ENCODE measurements at places on chromosomes 3 and 15.

- no peak for DNase-seq
Observed at GRCh38 chr15:90388462-90389380, 679 bp downstream of the IQGAP1 start.

DNA sequence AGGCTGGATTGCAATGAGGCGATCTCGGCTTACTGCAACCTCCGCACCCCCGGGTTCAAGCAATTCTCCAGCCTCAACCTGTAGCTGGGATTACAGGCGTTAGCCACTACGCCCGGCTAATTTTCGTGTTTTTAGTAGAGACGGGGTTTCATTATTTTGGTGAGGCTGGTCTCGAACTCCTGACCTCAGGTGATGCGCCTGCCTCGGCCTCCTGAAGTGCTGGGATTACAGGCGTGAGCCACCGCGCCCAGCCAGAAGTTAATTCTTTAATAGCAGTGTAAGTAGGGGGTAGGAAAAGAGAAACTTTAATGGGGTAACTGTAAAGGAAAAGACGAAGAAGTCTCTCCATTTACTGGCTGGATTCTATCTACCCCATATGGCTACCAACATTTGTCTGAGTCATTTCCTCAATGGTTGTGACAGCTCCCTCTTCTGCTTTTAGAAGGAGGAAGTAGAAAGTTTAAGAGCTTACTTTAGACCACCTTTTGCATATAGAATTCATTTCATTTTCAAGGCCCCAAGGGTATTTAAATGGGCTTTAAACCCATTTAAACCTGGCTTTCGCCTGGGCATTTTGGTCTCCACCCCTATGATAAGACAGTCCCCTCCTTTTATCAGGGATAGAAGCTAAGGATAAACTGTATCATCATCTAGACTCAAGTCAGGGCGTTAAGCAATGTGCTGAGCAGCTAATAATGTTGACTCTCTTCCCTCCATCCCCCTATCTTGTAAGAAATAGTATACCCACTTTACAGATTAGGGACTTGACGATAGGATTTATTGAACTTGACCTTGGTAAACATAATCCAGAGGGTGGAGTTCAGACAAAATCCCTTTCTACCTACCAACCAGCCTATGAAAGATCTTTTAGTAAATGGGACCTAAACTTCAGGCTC lies 1.1 kb upstream of the CDV3 start:
- DNase-seq, result no peak

GRCh38 chr15:70507772-70508371 lies 255.5 kb downstream of the UACA start:
- no peak for DNase-seq

GRCh38 chr15:78104119-78104479 lies 11.7 kb downstream of the SH2D7 start:
- DNase-seq, result no peak

DNA sequence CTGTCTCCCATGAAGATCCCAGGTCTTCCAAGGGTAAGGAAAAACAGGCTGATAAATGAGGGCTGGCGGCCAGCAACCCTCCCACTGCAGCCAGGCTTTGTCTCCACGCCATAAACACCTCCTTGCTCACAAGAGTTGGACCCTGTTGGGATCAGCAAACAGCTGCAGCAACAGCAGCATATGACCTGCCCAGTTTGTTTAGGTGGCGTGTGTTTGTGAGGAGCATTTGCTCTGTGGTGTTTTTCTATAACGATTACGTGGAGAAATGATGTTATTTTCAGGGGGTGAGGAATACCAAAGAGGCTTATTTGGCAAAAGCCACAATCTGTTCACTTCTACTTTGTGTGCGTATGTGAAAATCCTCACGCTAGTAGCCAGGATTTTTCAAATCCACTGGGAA lies 58.5 kb downstream of the RFTN1 start:
- DNase-seq, result no peak

DNA sequence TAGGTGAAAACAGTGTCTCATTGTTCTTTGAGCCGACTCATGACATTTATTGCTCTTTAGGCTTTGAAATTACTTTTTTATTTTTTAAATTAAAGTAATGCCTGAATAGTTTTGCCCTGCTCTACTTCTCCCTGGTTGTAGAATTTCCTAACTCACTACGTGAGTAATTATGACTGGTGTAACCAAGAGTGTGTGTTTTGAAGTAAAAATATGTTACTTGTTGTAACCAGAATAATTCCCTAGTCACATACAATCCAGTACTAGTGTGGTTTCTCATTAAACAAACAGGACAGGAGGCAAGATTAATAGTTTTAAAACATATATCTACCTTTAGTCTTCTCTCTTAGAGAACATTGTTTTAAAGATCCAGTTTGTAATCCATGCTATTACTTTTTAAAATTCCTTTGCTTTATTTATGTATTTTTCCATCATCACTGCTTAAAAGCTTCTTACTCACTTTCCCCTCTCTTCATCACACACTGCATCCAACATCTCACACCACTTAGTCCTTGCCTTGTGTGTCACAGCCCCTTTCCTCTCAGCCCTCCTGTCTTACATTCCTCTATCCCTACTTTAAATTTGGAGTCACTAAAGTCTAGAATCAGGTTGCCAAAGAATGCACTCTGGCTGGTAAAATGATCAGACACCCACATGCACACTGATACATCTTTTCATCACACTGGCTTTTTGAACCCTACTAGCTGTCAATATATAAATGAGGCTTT lies 219.7 kb downstream of the WNT5A start:
- DNase-seq, result no peak

- DNase-seq, result no peak
Observed at GRCh38 chr15:53843869-53844569, 84.6 kb upstream of the WDR72 start.

GRCh38 chr15:77901921-77902750 lies 175.4 kb downstream of the TBC1D2B start:
- DNase-seq, result no peak

DNA sequence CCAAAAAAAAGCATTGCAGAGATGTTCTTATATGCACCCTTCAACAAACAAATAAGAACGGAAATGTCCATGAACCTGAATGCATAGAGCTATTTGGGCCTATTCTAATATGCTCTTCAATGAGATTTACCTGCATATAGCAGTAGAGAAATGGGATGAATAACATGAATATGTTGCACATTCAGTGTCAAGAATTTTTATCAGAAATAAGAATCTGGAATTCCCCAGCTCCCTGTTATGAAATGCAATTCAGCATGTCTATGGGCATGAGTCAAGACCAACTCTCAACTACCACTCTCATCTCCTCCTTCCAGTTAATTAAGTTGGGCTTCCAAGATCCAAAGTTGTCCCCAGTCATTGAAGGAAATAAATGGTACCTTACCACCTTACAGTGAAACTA lies 133.7 kb upstream of the ALCAM start:
- no peak for DNase-seq

- DNase-seq, result no peak
Observed at GRCh38 chr3:186172353-186172752, 63.5 kb upstream of the ETV5 start.

- no peak for DNase-seq
Observed at GRCh38 chr15:64148581-64148980, 3.0 kb upstream of the SNX22 start.

DNA sequence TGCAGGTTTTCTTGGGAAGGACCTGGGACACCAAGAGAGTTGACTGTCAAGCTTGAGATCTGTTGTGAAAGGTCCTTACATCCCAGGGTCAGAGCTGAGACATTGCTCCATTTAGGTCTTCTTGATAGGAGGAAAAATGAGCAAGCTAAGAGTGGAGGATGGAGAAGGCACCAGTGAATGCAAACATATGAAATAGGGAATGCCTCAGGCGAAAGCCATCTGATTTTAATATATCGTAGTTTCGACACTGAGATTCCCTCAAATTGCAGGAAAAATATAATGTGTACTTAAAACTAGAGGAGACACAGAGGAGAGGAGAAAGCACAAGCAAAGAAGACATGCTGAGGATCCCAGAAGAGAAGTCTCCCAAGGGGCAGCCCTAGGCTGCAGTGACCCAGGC lies 85.5 kb downstream of the TM4SF4 start:
- DNase-seq, result no peak

DNA sequence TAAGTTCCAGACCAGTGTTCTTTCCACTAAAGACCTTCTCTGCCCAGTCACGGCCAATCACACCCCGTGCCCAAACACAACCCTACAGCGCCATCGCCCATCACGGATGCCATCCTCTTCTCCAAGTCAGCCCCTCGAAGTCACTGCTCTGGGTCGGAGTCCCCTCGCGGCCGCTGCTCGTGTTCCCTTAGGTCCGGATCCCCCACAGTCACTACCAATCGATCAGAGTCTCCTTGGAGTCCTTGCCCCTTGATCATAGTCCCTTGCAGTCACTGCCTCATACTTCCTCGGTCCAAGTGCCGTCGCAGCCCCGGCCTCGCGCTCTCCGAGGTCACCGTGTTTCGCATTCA lies 461 bp downstream of the PCYT1A start:
- no peak for DNase-seq

GRCh38 chr15:84914351-84914750 lies 29.9 kb downstream of the SLC28A1 start:
- DNase-seq, result no peak

- no peak for DNase-seq
Observed at GRCh38 chr3:178736300-178736699, 200.1 kb downstream of the KCNMB2 start.

DNA sequence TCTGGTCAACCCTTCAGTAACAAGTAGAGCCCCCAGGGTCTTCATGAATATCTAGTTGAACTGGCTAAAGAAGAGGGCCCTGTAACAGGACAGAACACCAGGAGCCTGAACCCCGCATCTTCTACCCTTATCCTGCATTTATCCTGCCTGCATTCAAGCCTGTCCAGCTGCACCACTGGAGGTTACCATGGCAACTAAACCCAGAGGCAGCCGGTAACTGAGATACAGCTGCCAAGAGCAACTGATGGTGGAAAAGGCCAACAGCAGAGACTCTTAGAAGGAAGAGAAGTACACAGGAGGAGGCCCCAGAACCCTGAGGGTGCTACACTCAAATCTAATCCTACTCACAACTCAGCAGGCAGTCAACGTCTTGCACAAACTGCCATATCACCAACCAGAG lies 3.7 kb upstream of the PRKAR2A start:
- no peak for DNase-seq

DNA sequence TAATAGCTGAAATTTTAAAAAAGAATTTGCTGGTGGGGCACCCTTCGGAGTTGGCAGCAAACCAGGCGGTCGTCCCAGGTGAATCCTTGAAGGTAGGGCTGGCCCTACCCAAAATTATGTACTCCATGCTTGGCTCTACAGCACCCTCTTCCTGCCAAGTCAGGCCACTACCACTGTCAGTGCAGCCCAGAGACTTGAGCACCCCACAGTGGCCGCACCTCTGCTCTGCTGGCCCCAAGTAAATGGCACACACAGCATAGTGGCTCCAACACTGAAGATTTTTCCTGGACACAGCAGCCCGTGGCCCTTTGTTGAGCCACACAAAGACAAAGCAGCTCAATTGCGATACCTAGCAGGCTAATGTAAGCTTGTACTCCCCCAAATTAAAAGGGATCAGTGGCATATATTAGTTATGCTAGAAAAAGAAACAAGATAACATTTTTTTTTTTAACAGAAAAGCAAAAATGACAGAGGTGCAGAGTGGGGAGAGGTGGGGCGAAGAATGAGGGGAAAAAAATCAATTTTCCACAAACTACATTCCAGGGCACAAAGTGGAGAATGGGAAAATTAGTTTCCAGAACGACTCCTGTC lies 250.5 kb downstream of the UACA start:
- no peak for DNase-seq

DNA sequence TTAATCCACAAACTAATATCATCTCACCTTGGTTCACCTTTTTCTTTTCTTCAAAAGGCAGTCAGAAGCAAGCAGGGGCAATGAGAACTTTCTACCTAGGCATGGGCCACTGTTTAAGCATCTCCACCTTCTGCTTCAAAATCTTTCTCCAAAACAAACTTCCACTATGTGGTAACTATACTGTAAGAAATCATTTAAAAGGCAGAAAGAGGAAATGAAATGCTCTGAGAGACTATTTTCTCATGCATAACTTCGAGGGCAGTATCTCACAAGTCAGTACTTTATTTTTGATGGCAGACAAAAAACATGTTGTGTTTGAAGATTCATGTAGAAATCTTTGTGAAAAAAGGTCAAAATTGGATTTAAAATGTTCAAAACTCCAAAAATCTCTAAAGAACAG lies 419.7 kb downstream of the ZBTB20 start:
- DNase-seq, result no peak

- no peak for DNase-seq
Observed at GRCh38 chr15:66897416-66897815, 168.0 kb upstream of the SMAD3 start.

- no peak for DNase-seq
Observed at GRCh38 chr15:67928666-67929065, 88.8 kb upstream of the RNU6-1 start.

GRCh38 chr15:31353931-31354330 lies 27.3 kb downstream of the KLF13 start:
- no peak for DNase-seq

DNA sequence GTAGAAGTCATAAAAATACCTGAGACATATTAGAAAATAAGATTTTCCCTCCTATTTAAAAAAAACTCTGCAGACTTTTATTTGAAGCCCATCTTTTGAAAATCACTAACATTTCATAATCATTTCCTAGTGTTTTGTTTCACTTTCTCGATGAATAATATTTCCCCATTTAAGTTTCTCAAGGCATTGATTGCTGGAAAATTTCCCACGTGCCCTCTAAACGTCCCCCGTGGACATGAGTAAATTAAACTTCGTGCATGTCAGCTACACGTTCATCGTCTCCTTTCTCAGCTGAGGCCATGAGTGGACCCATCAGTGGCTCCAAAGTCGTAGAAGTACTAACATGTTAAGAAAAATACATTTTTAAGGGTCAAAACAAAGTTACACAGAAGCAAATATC lies 2.0 kb upstream of the TM2D3 start:
- DNase-seq, result no peak

DNA sequence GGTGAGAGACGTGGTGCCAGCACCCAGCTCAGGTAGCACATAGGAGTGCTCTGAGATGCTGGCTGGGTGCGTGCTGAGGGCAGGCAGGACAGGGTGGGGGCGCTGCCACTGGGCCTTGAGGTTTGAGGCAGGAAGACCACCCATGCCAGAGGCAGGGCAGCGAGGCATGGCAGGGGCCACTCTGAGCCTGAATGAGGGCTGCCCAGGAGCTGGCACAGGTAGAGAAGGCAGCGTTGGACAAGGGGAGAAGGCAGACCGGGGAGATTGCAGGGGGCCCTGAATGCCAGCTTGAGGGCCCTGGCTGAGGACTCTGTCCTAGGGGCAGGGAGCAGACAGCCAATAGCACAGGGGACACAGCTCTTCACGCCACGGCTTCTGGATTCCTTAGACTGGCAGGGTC lies 50.2 kb downstream of the ADAMTS7 start:
- DNase-seq, result no peak

GRCh38 chr3:37092484-37092883 lies 81.9 kb downstream of the LRRFIP2 start:
- no peak for DNase-seq

- no peak for DNase-seq
Observed at GRCh38 chr15:89649716-89650115, 5.6 kb downstream of the KIF7 start.

DNA sequence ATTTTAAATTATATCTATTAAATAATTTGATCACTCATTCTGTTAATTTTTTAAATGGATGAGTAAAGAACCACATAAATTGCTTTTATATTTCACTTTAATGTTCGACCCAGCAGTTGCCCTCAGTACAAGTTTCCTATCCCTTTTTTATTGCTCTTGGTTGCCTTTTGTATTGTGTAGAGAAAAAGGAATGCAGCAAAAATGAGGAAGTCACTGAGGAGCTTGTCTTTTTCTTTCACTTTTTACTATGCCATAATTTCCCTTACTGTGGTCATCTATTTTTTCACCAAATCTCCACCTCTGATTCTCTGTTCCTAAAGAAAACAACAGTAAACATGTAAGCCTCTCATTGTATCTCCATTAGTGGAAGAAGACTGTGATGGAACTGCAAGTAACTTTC lies 122.7 kb downstream of the B3GALNT1 start:
- no peak for DNase-seq
